Activated naive CD4-positive, alpha-beta T cell treated with anti-CD3 and anti-CD28 coated beads for 36 hours (primary cell): ENCODE measurements at places on chromosomes 4 and X.
A peak's percentile ranks its signal among the peaks of the same experiment; 100 is the strongest.

DNA sequence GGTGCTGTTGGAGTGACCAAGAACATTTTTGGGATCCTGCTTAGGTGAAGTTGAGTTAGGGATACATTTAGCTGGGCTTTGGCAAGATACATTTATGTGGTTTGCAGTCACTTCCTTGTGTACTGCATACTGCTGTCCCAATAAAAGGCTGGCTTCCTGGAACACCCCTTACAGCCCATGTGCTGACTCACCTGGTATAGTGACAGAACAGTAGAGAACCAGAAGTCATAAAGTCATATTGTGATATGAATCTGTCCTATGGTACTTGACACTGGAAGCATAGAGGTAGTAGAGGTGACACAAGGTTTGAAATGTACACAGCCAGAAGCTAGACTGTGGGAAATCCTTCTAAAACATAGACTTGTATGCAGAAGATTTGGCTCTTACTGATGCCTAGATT, 55.3 kb upstream of the SLC25A43 start:
- DNase-seq: peak; percentile 4

- DNase-seq: peak; percentile 12
These were observed 14.7 kb downstream of the NDP start for GRCh38 chrX:43958529-43958928.

GRCh38 chrX:39165185-39165584, 363.9 kb downstream of the MID1IP1 start:
- no peak for DNase-seq

DNA sequence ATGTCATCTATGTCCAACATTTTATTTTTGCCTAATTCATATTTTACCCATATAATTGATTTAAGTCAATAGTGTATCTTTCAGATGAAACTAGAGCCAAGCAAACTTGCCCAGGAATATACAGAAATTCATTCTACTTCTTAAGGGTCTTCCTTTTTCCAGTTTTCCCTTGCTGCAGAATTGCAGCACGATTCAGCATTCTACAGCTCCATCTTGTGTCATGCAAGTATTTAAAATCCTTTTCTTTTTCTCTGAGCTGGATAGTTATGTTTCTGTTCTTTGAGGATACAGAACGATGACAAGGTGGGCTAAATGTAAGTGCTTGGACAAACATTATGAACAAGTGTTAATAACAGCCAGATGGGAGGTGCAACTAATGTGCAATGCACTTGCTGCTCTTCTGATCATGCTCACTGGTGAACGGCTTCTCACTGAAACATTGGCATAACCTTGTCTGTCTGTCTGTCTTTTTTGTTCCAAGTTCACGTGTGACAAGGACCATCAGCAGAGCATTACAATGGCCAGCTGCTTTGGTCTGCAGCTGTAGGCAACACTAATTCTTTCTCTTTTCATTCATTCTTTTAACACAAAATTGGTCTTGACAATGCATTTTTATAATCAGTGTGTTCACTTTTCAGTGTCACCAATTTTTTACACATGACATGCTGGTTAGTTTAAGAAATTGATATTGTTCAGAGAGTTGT, 1821.7 kb downstream of the ARAP2 start:
- no peak for DNase-seq

GRCh38 chr4:89590128-89590527, 246.8 kb downstream of the SNCA start:
- no peak for DNase-seq

DNA sequence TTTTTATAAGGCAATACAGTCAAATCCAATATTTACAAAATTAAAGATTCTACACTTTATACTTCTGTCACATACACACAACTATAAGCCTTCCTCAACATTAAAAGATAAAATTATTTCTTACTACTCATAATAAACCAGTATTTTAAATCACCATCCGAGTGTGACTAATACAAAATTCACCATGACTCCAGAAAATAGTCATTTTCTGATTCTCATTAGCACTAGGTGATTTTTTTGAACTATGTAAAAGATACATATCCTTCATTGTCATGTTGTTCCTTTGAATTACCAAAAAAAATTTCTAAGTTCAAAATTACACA, 646 bp upstream of the SLC7A11 start:
- DNase-seq: no peak

DNA sequence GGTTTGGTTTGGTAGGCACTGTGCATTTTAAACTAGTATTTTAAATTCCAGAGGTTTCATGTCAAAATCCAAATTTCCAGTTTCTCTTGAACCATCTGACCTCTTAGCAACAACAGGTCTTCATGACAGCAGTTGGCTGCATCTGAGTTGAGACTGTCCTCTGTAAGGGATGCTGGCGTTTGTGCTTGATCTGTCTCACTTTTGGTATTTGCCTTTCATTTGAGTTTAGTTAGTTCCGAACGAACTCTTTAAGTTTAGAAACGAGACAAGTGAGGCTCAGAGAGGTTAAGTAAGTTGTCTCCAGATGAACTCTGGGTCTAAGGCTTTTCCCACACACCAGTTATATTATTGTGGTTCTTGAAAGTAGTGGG, 29.1 kb downstream of the SPARCL1 start:
- no peak for DNase-seq

DNA sequence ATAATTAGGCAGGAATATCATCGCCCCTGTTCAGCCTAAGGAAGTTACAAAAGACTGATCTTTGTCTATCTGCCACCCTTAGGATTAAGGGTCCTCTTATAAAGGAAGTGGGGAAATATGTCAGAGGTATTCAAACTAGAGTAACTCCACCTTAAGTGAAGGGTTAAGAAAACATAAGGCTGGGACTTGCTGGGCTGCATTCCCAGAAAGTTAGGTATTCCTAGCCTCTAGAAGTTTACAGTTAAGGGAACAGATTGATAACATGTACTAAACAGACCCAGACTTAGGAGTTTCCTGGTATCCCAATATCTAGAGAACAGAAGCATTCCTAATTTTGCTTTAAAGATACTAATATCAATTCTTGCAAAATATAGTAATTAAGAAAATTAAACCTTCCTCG, 6.0 kb downstream of the CXCL2 start:
- no peak for DNase-seq

- DNase-seq: no peak
These were observed 103.4 kb downstream of the QRFPR start for GRCh38 chr4:121277194-121278105.

DNA sequence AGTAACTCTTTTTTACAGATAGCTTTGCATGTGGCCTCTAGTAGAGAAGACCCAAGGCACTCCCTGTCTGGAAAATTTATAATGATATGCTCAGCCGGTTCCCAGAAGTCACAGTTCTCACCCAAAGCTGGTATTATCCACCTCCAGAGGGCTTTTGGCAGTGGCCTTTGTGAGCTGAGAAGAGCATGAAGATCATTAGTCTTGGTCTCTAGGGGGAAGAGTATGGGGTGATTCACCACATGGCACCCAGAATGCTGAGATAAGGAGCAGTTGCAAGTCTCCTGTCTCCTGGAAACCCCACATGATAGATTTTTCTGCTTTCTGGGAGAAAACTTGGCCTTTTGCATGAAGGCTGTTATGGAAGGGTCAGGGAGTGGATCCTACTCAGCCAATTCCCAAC, 75.4 kb upstream of the PRPS1 start:
- DNase-seq: no peak

DNA sequence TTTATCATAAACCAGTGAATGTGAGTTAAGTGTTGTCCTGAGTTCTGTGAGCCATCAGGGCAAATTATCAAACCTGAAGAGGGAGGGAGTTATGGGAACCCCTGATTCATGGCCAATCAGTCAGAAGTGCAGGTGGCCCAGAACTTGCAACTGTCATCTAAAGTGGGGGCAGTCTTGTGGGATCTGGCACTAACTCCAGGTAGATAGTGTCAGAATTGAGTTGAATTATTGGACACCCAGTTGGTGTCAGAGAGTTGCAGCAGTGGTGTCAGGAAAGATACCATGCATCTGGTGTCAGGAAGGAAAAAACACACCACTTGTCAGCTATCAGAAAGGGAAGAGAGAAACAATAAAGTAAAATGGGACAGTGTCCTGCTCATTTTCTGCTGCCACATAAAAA, 8.4 kb downstream of the CORIN start:
- DNase-seq: no peak

- DNase-seq: no peak
These were observed 47.2 kb upstream of the TFDP3 start for GRCh38 chrX:133265331-133265730.

DNA sequence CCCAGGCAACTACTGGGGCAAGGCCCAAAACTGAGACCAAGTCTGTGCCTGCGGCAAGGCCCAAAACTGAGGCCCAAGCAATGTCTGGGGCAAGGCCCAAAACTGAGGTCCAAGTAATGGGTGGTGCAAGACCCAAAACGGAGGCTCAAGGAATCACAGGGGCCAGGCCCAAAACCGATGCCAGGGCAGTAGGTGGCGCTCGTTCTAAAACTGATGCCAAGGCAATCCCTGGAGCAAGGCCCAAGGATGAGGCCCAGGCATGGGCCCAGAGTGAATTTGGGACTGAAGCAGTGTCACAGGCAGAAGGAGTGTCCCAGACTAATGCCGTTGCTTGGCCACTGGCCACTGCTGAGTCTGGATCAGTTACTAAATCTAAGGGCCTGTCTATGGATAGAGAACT, 2.7 kb downstream of the GPRASP2 start:
- DNase-seq: no peak

GRCh38 chrX:115021121-115021520, 3.7 kb upstream of the IL13RA2 start:
- no peak for DNase-seq

- DNase-seq: no peak
These were observed 208.6 kb downstream of the SPOCK3 start for GRCh38 chr4:167025670-167026069.

- DNase-seq: peak; percentile 15
These were observed at the start of gene ZNF185 for GRCh38 chrX:152897222-152898131. ZNF185 (plus strand) TSS chrX:152898067; CDS start chrX:152914490, 16,423 bp downstream.

DNA sequence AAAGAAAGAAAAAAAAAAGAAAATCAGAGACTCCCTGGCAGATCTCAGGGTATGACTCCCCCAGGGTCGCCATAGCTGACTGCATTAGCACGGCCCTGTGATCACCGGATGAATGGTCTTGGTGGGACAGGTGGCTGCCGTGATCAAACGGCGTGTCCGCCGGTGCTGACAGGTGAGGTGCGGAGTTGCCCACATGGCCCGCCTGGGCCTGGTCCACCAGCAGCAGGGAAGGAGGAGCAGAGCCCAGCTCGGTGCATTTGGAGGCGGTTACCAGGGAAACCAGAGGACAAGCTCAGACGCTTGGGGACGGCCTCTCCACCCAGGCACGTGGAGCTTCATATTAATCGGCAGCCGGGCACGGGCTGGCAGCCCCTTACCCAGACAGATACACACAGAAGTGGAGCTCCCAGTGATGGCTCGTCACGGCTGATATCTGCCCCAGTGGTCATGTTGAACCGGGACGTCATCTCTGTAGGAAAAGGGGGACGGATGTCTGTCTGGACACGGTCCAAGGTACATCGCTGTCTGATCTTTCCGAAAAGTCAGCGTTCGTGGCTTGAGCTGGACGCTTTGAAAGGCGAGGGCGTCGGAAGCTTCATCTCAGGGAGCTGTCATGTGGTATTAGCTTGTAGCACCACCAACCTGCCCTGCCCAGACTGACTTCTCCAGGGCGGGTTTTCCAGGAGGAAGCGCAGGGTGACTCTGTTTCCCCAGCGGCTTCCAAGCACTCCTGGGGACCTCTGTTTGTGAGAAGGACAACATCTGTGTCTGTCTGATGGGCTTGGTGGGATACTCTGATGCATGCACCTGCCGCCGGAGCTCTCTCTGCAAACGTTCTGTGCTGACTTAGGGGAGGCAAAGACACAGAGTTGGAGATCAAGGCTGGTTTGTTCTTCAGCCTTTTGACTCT, 180.7 kb downstream of the CRLF2 start:
- no peak for DNase-seq

DNA sequence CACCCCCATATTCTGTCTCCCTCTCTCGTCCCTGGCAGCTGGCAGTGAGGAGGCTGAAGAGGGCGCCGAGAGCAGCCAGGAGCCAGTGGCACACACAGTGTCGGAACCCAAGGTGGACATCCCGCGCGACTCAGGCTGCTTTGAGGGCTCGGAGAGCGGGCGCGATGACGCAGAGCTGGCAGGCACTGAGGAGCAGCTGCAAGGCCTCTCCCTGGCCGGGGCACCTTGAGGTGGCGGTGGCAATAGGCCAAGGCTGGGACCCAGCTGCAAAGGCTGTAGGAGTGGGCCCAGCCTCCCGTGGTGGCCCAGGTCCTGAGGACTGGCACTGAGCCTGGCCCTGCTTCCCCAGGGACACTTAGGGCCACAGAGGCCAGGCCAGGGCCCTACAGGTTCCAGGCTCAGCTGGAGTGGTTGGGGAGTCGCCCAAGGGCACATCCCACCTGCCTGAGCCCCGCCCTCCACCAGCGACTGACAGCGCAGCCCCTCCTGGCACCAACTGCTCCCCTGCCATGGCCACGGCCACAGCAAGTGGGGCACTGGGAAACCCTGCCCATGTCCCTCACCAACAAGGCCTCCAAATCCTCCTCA, 13.9 kb downstream of the SASH3 start:
- DNase-seq: no peak

DNA sequence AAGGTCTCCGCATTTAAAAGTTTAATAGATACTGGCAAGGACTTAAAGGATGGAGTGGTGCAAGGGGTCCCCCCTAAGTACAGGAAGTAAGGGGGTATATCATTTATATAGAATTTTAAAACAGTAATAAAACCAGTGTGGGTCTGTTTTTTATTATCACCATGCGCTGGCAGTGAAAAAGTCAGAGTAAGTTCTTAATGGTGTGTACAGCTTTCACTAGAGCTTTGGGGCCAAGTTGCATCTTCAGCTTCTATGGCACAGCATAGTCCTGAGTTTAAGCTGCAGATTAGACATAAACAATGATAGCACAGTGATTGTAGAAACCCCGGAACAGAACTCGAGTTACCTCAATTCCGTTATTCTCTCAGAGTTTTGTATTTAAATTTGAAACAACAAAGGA, 27.6 kb downstream of the RHOH start:
- peak; percentile 5 for DNase-seq

- no peak for DNase-seq
These were observed 34.6 kb upstream of the IL9R start for GRCh38 chrX:155962906-155963305.

DNA sequence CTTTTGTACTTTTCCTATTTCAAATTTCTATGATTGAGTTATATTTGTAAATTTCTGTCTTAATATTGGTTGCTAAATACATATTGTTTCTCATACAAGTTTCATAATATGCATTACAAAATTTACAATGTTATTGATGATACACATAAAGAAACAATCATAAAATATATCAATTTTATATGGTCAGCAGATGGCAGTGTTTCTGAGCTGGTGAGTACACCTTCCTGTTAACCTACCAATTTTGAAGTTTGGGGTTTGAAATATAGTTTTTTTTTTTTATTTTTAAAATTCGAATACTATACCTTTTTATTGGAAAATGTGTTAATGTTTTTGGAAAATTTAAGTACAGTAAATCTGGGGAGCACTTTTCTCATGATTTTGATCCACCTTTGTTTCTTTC, 1953.1 kb upstream of the ADGRL3 start:
- DNase-seq: no peak

- DNase-seq: no peak
These were observed 4.2 kb downstream of the MYOZ2 start for GRCh38 chr4:119139822-119140252.

- DNase-seq: peak; percentile 5
These were observed 33.8 kb downstream of the OTUD6A start for GRCh38 chrX:70096052-70096451.
